Stimulated activated CD8-positive, alpha-beta memory T cell treated with anti-CD3 and anti-CD28 coated beads, Interleukin-4, amount 100 ng/mL, for 1 hour (primary cell): ENCODE measurements at places on chromosomes 4 and X.

DNA sequence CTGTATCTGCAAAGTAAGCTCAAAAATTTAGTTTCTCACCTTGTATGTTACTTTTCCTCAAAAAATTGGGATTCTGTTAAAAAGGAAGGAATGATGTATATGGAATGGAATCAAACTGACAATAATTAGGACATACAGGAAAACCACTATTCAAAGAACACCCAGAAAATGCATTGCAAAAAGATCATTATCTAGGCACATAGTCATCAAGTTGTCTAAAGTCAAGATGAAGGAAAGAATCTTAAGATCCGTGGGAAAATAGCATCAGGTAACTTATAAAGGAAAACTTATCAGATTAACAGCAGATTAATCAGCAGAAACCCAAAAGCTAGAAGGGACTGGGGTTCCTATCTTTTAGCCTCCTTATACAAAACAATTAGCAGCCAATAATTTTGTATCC is 23.1 kb upstream of the PLK4 start:
- no peak for DNase-seq

DNA sequence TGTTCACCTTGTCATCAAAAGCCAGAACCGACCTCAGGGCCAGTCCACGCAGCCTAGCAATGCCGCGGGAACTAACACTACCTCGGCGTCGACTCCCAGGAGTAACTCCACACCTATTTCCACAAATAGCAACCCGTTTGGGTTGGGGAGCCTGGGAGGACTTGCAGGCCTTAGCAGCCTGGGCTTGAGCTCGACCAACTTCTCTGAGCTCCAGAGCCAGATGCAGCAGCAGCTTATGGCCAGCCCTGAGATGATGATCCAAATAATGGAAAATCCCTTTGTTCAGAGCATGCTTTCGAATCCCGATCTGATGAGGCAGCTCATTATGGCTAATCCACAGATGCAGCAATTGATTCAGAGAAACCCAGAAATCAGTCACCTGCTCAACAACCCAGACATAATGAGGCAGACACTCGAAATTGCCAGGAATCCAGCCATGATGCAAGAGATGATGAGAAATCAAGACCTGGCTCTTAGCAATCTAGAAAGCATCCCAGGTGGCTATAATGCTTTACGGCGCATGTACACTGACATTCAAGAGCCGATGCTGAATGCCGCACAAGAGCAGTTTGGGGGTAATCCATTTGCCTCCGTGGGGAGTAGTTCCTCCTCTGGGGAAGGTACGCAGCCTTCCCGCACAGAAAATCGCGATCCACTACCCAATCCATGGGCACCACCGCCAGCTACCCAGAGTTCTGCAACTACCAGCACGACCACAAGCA is 898 bp downstream of the UBQLN2 start:
- no peak for DNase-seq

- no peak for DNase-seq
Measured at GRCh38 chr4:9894644-9895332, 113.4 kb downstream of the DRD5 start.

GRCh38 chrX:15564981-15565579 is 35.7 kb downstream of the ACE2 start:
- no peak for DNase-seq

- no peak for DNase-seq
Measured at GRCh38 chrX:129522184-129523078, 859 bp downstream of the SMARCA1 start.

DNA sequence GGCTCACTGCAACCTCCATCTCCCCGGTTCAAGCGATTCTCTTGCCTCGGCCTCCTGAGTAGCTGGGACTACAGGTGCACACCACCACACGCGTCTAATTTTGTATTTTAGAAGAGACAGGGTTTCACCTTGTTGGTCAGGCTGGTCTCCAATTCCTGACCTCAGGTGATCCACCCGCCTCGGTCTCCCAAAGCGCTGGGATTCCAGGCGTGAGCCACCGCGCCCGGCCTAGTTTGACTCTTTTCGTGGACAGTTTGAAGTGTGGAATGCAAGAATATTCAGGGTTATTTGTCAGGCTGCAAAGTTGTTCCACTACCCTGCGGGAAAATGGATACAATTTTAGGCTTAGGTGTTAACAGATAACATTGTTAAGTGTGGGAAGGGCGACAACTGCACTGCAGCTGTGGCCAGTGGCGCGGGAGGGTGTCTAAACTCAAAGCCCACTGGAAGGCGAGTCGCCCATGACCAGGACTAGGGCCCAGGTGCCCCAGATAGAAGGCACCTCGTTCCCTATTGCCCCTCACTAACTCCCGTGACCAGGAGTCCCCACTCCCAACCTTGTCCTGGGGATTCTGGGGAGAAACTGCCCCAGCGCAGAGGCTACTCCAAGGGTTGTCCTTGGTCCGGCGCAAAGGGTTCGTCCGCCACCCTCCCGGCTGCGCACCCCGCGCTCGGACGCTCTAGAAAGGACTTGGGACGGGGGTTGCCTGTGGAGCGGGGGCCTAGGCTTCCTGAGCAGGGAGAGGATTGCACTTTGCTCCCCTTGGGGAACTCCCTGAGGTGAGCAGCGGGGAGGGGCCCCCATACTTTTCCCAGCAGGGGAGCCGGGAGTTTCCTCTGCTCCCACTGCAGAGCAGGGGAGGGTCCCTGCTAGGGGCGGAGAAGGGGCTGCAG is 1.1 kb upstream of the CD99 start:
- no peak for DNase-seq

GRCh38 chr4:15182600-15183220 is 180.4 kb downstream of the CPEB2 start:
- DNase-seq: no peak

DNA sequence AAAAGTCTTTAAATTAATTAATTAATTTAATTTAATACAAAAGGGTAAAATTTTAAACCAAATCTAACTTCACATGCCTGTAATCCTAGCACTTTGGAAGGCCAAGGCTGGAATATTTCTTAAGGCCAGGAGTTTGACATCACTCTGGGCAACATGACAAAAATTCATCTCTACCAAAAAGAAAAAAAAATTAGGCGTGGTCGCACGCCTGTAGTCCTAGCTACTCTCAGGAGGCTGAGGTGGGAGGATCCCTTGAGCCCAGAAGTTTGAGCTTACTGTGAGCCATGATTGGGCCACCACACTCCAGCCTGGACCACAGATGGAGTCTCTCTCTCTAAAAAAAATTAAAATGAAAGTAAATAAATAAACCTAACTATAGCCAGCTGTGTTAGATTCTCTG is 39.2 kb upstream of the ANTXR2 start:
- no peak for DNase-seq

DNA sequence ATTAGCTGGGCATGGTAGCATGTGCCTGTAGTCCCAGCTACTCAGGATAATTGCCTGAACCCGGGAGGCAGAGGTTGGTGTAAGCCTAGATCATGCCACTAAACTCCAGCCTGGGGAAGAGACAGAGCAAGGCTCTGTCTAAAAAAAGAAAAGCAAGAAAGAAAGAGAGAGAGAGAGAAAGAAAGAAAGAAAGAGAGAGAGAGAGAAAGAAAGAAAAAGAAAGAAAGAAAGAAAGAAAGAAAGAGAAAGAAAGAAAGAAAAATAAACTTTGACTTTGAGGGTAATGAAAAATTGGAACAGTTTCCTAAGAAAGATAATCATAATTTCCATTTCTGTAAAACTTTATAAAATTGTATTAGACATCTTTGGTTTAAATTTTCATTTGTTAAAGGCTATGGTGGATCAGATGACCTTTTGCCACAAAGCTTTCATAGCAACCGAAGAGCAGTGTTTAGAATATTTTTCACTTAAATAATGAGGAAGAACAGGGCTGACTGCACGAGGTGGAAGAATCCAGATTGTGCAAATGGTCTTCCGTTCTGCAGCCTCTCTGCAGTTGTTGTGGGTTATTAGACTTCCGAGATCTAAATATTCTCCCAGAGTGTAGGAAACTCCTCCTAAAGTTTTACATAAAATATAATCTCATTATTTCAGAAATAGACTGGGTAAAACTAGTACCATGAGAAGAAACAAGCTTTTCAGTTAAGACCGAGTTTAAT is 55.9 kb downstream of the RBM47 start:
- DNase-seq: no peak

- DNase-seq: no peak
Measured at GRCh38 chr4:41573502-41574001, 35.6 kb downstream of the LIMCH1 start.

- no peak for DNase-seq
Measured at GRCh38 chr4:119526786-119527550, 101.6 kb downstream of the PDE5A start.

DNA sequence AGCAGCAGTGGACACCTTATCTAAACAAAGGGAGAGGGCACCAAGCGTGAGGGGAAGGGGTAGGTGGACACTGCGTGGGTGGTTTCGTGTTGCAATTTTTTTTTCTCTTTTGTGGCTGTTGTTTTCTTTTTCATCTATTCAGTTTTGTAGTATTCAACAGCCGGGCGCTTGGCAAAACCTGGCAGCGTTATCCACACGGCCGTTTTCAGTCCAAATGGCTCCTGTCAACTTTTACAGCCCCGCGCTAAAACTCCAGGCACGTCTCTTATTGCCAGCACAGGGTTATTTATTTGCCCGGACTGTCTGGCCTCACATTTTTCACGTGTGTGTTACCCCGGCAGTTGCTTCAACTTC is 192.2 kb downstream of the BCOR start:
- DNase-seq: no peak

- no peak for DNase-seq
Measured at GRCh38 chrX:98299785-98300184, 1416.1 kb downstream of the RPA4 start.

GRCh38 chrX:110132450-110133114 is 129.7 kb downstream of the TMEM164 start:
- DNase-seq: no peak

DNA sequence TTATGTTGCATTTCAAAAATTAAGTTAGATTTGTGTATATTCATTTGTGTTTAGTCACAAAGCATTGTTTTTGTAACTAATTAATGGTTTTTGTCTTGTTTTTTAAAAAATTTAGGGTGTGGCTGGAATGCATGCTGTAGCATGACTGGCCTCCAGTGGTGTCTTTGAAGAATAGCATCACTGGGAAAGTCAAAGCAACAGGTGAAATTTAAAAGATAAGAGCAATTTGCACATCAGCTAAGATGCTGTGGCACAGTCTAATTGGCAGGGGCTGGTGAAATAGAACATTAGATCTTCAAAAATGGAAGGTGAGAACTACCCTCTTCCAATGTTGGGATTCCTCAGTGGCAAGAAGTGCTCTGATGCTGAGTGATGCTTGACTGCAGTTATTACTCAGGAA is 45.3 kb downstream of the ANK2 start:
- DNase-seq: no peak

GRCh38 chrX:39226251-39226650 is 425.0 kb downstream of the MID1IP1 start:
- DNase-seq: no peak

DNA sequence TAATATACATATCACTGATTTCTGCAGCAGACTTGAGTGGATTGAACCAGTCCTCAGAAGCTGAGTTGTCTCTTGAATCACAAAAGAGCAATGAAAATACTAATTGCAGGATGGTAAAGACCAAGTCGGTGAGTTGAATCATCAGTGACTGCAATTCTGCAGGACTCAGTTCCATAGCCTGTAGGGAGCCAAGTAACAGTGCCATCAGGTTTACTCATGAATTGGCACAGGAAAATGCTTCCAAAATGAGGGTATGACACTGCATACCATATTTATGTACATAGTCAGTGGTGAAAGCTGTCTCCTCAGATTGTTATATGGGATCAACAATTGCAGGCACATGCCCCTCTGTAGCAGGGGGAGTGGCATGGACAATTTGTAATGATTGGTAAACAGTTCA is 192.8 kb downstream of the CCNG2 start:
- no peak for DNase-seq

GRCh38 chrX:84933956-84934556 is 69.6 kb upstream of the APOOL start:
- no peak for DNase-seq

DNA sequence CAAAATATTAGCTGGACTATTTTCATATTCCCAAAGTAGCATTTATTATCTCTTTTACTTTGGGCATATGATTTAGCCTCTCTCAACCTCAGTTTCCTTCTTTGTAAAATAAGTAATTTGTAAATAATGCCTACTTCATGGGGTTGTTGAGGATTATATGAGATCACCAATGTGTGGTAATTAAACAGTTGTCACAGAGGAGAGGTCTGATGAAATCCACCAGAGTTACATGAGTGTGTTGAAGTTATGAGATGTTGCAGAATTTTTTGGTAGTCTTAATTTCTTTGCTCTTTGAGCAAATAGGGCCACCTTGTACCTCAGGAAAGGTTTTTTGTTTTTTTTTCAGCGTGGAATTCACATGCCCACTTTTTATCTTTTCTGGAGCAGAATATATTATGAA is 1.4 kb downstream of the COX7B start:
- no peak for DNase-seq

- DNase-seq: no peak
Measured at GRCh38 chr4:143382596-143382995, 45.9 kb downstream of the GAB1 start.

GRCh38 chr4:41913509-41913908 is 21.7 kb upstream of the TMEM33 start:
- no peak for DNase-seq

- DNase-seq: no peak
Measured at GRCh38 chr4:25120146-25120940, 39.9 kb downstream of the SEPSECS start.

GRCh38 chr4:183987987-183988392 is 82.9 kb downstream of the STOX2 start:
- no peak for DNase-seq

DNA sequence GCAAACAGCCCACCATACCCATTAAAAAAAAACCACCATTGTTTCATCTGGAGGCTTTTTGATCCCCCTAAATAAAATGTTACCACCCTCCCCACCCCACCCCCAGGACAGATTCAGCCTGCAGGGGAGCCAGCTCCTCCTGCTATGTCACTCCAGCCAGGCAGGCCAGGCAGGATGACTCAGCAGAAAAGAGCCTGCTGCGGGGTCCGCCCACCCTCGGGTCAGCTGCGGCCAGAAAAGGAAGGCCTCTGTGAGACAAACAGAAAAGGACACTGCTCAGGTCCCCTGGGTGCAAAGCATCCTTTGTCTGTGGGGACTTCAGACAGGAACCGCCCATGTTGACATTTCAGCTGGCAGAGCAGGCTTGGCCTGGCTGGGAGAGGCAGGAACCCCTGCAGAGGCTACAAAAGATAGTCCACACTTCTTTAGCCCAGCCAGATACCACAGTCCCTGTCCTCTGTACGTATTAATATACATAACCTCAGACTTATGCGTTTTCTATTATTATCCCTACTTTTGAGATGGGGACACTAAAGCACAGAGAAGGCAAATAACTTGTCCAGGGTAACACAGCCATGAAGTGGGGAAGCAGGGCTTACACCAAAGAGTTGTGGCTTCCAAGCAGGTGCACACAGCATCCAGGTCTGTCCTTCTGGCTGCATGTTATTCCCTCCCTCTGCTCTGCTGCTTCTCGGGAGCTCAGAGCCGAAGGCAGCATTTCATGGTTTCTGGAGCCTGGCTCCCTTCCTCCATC is 147.7 kb downstream of the CPEB2 start:
- no peak for DNase-seq

DNA sequence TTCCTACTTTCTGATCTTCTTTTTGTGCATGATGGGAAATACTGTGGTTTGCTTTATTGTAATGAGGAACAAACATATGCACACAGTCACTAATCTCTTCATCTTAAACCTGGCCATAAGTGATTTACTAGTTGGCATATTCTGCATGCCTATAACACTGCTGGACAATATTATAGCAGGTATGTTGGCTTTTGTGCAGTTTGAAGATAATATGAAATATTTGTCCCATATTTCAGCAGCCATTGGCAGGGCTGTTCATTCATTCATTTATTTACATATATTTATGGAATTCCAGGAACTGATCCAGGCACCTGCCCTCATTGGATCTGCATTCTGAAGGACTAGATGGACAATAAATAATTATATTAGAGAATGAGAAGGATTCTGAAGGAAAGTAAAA is 96.9 kb downstream of the NPFFR2 start:
- no peak for DNase-seq
